ENCODE measurements at places on chromosomes 7 and 10.
A peak's percentile ranks its signal among the peaks of the same experiment; 100 is the strongest.

GRCh38 chr10:124172181-124172916, 79.0 kb upstream of the CHST15 start:
- DNase-seq = no peak

DNA sequence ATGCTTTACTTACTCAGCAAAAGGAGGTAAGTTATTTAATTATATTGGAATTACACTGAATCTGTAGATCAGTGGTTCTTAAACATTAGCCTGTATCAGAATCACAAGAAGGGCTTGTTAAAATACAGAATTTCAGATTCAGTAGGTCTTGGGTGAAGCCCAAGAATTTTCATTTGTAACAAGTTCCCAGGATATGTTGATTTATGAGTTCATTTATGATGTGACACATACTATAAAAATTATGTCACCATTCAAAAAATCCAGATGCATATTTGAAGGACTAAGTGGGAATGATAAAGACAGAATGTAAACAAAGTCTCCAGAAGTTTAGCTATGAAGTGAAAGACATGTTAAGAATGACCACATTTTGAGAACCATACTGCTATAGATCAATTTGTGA, 52.3 kb downstream of the HECTD2 start:
- DNase-seq = no peak

- no peak for DNase-seq
Measured at GRCh38 chr10:73877533-73878160, 3.3 kb upstream of the CAMK2G start.

DNA sequence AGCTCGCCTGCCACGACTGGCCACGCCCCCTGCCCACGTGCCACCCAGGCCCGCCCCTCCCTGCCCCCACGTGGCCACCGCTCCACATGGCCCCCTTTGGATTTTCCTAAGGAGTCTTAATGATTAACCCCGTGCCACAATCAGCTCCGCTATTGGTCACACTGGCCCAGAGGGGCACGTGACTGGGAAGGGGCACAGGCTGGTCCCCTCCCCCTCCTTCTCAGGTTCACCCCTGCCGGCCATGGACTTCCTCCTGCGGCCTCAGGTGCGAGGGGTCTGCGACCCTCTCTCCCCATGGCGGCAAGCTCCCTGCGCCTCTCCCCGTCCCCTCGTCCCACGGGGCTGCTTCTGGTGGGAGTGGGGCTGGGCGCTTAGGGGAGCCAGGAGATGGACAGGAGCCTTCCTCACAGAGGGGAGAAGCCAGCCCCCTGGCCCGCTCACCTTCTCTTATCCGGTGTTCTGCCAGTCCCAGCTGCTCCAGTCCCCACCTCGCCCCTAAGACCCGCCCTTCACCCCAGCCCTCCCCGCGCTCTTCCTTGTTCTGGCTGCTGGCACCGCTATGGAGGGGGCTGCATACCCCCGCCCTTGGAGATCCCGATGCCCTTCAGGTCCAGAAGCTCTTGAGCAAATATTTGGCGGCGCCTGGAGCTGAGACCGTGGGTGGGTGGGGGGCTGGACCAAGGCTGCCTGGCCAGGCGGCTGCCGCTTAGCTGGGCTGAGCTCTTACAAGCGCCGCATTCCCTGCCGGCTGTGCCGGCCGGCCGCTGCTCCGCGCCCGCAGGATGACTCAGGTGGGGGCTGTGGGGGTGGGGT, 3.2 kb downstream of the SLC4A2 start:
- DNase-seq = no peak

GRCh38 chr10:89278034-89278535, 23.8 kb upstream of the IFIT2 start:
- DNase-seq = no peak

DNA sequence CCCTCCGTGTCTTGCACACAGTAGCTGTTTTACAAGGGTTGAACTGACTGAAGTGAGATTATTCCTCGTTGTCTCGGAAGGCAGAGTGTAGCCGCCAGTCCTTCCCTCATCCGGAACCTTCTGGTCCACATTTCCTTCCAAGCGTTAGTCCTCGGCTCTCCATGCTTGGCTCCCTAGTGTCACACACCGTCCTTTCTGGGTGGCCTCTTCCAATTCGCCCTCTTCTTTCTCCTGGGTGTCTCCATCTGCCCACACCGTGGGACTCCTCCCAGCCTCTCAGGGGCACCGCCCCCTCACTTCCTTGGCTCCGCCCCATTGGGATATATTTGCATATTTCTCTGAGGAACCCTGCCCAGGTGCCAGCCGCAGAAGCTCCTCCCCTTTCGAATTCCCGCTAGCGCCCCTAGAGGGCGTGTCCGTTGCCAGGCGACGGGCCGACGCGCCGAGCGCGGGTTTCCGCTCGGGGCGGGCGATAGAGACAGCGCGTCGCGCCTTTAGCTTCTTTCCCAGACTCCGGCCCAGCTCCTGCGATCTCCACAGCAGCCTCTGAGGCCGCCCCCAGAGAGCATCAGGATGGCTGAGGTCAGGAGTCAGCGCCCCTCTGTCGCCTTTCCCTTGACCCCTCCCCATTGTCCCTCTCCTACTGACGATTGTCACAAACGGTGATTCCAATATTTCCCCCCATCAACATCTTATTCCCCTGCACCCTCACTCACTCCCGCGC, at the start of gene CFAP58:
Gene CFAP58, plus strand, starts transcription at position 509 of the 724 bp plus-strand sequence. Its CDS starts 65 bp downstream, at position 574.
- peak; percentile 58 for DNase-seq

DNA sequence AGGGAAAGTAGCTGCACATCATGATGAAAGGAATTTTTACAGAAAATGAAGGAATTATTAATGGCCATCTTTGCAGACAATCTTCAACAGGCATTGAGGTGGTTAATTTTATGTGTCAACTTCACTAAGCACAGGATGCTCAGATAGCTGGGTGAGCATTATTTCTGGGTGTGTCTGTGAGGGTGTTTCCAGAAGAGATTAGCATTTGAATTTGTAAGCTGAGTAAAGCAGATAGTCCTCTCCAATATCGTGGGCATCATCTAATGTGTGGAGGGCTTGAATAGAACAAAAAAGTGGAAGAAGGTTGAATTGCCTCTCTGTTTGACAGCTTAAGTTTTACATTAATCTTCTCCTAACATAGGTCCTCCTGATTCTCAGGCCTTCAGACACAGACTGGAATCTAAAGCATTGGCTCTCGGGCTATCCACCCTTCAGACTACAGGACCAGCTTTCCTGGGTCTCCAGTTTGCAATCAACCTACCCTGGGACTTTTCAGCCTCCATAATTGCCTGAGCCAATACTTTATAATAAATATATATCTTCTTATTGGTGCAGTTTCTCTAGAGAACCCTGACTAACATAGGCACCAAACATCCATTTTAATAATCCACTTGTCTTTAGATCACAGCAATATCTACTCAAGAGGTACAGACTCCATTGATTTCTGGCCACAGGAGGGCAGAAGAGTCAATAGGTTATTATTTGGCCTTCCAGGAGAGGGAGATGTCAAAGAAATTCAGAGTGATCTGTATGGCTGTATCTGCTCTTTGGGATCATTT, 10.5 kb upstream of the CRPPA start:
- DNase-seq = no peak

GRCh38 chr7:106793015-106793975, 71.8 kb upstream of the PIK3CG start:
- DNase-seq = no peak

- DNase-seq = no peak
Measured at GRCh38 chr10:30737931-30738391, 108.4 kb upstream of the LYZL2 start.

DNA sequence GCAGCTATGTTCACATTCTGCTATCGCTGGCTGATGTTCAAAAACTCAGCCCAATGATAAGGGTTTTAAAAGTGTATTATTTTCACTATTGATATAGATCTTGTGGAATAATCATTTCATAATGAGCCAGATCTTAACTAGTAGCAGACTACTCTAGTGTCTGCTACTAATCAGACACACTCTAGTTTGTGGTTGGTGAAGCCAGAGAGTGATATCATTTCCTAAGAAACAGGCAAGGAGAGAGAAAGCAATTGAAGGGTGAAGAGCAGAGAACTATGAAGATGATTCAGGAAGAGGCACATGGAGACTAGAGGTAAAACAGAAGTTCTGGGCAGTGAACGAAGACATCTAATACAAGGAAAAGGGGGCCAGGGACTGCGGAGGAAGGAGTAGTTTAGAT, 58.2 kb upstream of the BET1 start:
- DNase-seq = no peak

GRCh38 chr10:78177491-78178185, 144.0 kb downstream of the RPS24 start:
- DNase-seq = no peak

DNA sequence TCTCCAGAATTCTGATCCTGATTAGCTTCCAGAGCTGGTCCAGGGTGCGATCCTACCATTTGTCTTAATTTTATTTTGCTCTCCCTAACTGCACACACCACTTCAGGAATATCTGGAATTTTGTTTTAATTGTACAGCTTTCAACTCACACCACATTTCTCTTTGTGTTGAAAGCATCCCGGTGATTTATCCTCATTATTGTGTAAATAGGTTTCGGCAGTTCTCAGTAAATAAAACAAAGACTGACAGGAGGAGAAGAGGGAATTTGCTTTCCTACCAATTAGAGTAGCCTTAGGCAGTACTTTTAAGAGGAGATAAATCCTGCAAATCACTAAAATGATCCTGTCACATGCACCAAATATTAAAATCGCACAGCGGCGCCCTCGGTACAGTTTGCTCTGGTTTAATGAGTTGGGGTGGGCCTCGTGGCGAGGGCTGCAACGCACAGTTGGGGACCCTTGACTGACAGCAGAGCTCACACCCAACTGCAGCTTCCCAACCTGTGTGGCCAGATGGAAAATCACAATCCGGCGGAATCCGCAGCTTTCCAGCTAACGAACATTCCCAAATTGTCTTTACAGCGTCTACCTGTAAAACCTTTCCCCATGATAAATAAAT, 62.6 kb downstream of the EBF3 start:
- DNase-seq = no peak

GRCh38 chr7:129703751-129704150, 92.2 kb downstream of the NRF1 start:
- DNase-seq = no peak

GRCh38 chr10:77629775-77630506, 7.7 kb downstream of the KCNMA1 start:
- no peak for DNase-seq

- DNase-seq = no peak
Measured at GRCh38 chr7:13920053-13920697, 69.3 kb downstream of the ETV1 start.

GRCh38 chr10:13787015-13787421, 200.3 kb downstream of the PRPF18 start:
- DNase-seq = no peak

GRCh38 chr7:15087771-15088170, 185.2 kb upstream of the DGKB start:
- no peak for DNase-seq

DNA sequence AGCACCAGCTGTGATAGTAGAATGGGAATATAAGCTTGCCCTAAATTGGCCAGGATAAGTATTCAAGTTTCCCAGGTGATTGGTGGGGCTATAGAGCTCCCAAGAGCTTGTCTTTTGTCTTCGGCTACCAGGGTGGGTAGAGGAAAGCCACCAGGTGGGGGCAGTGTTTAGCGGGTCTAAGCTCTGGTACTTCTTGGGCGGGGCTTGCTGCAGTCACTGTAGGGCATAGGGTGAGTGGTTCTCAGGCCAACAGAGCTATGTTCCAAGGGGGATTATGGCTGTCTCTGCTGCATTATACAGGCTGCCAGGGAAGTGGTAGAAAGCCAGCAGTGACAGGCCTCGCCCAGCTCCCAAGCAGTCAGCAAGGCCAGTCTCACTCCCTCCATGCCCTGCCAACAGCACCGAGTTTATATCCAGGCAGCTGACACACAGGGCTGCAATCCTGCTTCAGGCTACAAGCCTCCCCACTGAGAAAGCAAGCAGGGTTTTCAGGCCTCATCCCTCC, 110.7 kb downstream of the ZNF467 start:
- no peak for DNase-seq

DNA sequence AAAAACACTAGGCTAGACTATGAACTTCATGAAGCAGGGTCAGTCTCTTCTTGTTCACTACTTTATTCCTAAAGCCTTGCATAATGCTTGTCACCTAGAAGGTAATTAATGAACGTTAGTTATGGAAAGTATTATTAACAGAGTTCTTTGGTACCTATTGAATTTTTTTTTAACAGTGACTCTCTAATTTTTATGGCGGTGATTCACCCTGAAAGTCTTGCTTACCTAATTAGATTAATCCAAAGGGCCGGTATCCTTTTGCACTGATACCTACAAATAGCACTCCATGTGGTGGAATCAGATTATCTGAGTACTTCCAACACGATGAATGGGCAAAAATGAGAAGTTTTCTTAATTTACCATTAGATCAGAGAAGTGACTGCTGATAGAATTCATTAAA, 31.7 kb downstream of the STAM start:
- DNase-seq = no peak

DNA sequence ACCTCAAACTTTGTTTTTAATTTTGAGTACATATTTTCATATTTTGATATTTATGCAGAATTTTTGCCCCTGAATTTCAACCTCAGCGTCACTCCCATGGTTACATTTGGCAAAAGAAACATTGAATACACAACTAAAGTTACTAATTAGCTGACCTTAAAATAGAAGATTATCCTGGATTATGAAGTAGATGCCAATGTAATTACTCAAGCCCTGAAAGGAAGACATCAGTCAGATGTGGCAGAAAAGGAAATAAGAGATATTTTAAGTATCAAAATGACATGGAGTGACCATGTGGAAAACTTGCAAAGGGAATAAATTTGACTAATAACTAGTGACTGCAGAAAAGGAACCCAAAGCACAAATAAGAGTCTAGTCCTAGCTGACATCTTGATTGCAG, 701.3 kb upstream of the KCND2 start:
- no peak for DNase-seq

- no peak for DNase-seq
Measured at GRCh38 chr10:35392482-35393228, 56.3 kb downstream of the CCNY start.

DNA sequence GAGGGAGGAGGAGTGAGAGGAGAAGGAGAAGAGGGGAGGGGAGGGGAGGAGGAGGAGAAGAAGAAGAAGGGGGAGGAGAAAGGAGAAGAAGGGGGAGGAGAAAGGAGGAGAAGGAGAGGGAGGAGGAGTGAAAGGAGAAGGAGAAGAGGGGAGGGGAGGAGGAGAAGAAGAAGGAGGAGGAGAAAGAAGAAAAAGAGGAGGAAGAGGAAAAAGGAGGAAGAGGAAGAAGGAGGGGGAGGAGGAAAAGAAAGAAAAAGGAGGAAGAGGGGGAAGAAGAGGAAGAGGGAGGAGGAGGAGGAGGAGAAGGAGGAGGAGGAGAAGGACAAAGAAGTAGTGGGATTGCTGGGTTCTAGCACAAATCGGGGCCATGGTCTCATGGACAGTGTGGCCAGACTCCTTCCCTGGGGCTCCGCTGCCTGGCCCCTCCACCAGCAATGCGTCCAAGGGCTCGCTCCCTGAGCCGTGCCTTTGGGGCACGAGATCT, 4.2 kb upstream of the MAFK start:
- DNase-seq = no peak

- DNase-seq = no peak
Measured at GRCh38 chr7:106460792-106461254, 176.0 kb upstream of the NAMPT start.
